ENCODE measurements at places on chromosomes 12 and 14. TPM values are rescaled to one million over a fixed set of nuclear protein-coding genes. Genes with fewer than 3 reads are reported as not detected.

DNA sequence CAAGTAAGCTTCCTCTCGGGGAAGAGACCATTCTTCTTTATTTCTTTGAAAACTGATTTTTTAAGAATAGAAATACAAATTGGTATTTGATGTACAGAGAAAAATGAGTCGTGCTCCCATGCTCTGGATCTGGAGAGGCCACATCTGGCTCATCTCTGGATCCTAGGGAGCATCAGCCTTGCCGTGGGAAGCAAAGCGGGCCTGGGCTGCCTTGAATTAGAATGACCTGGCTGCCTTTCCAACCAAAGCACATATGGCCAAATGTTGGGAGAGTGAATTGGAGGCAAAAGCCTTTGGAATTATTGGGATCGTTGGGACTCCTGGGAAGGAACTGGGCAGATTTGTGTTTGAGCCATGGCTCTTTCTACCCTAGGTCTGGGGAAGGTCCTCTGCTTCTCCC lies 80.0 kb downstream of the SLC25A47 start:
- DNase-seq, result no peak

GRCh38 chr14:58557242-58557641 lies 80.5 kb upstream of the DACT1 start:
- DNase-seq, result no peak

GRCh38 chr14:96380735-96381134 lies 11.2 kb upstream of the AK7 start:
- no peak for DNase-seq

DNA sequence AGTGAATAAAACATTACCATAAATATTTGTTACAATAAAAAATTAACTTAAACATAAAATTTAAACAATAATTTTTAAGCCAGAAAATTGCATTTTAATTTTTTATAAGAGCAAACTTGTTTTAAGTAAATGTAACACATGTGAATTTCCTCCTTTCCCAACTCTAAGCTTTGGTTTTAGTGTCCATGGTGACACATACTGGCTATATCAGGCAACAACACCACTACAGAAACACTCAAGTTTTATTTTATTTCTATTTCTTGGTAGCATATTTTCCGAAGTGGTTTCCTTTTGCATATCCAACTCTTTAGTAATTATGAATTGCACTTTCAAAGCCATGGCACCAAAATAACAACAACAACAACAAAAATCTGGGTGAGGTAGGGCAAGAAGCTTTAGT lies 2.2 kb downstream of the NELL2 start:
- no peak for DNase-seq

DNA sequence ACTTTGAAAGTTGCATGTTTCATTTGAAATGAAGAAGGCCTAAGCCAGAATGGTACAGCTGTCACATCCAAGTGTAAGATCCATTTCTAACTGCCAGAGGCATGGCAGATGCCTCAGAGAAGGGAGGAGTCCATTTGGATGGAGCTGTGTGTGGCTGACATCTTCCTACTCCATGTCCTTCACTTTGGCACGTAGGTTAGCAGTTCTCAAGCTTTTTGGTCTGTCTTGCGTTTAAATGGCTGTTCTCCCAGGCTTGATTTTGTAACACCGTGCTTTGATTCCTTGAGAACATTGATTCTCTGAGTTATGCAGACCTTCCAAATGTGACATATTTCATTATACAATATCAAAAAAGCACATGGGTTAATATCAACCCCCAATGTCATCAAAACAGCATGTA lies 23.4 kb downstream of the EML1 start:
- no peak for DNase-seq

DNA sequence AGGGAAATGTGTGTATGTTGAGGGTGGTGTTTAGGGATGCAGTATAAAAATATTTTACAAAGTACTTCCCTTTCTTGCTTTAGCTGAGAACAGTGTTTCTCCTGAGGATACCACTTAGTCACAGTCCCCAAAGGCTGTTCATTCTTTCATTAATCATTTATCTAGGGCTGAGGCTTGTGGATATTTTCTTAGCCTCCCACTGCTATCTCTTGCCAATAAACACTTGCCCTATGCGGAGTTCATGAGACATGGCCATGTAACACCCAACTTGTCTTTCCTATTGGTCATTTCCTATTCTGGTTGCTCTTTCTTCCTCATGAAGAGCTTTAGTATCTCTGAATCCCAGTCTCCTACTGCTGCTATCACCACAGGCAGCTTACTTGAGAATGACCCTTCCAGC lies 75.1 kb downstream of the ETNK1 start:
- DNase-seq, result no peak

- DNase-seq, result no peak
Measured at GRCh38 chr12:12645485-12645884, 33.8 kb downstream of the CREBL2 start.

- DNase-seq, result peak; percentile 46
Measured at GRCh38 chr12:131608740-131609690, 101.9 kb upstream of the SFSWAP start.

GRCh38 chr12:97177481-97177880 lies 270.4 kb downstream of the NEDD1 start:
- no peak for DNase-seq

DNA sequence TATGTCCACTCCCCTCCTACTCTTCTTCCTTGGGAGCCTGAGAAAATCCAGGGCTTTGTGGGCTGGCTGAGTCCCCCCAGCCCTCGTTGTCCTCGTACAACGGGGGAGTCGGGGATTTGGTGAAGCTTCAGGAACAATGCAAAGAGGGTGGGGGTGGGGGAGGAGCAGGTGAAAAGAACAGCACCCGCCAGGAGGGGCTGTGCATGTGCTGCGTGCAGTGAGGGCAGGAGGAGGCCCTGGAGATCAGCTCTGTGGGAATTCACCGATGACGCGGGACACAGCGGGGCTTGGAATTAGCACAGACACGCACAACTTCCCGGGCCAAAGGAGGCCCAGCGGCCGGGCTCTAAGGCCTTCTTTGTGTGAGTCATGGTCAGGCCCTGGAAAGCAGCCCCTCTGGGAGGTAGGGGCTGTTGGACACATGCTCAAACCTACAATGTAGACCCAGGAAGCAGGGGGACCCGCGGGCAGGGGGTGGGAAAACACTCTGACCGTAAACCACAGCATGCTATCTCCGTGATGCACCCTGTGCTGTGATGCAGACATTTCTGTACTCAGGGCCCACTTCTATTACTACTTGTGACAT lies 32.8 kb downstream of the RBM19 start:
- no peak for DNase-seq

DNA sequence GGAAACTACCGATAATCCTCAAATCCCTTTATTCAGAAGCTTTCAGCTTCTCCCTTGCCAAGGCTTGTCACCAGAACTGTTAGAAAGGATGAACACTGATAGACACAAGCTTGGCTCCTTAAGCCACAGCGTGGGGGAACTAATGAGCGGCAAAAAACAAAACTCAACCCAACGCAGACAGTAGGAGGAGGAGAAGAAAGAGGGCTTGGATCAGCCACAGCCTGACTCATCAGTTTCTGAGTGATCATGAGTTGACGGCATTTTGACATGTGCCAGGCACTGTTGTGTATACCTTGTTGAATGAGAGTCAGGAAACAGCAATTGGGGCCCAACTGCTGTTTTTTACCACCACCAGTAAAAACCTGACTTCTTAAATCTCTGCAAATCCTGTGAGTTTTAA lies 23.7 kb downstream of the PLXNC1 start:
- DNase-seq, result no peak

DNA sequence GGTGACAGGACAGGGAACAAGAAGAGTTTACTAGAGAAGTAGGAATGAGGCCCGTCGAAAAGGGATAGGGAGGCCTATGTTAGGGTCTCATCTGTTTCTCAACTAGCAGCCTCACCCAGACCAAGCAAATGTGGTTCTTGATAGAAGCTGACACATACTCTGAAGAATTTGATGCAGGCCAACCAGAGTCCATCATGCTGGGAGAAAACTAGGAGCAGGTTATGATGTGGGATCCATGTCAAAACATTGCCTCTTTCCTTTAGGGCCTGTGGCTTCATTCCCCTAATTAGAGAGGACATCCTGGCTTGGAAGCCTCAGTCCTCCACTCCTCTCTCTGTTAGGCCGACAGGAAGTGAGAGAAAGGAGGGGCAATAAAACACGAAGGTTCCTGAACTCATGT lies 122.8 kb downstream of the NTF3 start:
- no peak for DNase-seq

DNA sequence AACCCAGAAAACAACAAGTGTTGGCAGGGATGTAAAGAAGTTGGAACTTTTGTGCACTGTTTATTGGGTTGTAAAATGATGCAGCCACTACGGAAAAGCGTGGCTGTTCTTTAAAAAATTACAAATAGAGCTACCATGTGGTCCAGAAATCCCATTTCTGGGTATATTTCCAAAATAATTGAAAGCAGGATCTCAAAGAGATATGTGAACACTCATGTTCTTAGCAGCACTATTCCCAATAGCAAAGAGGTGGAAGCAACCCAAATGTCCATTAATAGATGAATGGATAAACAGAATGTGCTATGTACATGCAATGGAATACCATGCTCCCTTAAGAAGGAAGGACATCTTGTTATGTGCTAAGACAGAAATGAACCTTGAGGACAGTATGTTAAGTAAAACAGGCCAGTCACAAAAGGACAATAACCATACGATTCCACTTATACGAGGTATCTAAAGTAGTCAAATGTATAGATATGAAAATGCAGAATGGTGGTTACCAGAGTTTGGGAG lies 249.5 kb downstream of the PHLDA1 start:
- no peak for DNase-seq

GRCh38 chr12:109967383-109968031 lies 28.7 kb downstream of the GIT2 start:
- DNase-seq, result no peak

- DNase-seq, result no peak
Measured at GRCh38 chr14:99242238-99242637, 29.8 kb downstream of the BCL11B start.

- DNase-seq, result no peak
Measured at GRCh38 chr14:97633131-97633738, 836.1 kb downstream of the VRK1 start.

GRCh38 chr14:54669721-54670561 lies 103.0 kb downstream of the SAMD4A start:
- no peak for DNase-seq

DNA sequence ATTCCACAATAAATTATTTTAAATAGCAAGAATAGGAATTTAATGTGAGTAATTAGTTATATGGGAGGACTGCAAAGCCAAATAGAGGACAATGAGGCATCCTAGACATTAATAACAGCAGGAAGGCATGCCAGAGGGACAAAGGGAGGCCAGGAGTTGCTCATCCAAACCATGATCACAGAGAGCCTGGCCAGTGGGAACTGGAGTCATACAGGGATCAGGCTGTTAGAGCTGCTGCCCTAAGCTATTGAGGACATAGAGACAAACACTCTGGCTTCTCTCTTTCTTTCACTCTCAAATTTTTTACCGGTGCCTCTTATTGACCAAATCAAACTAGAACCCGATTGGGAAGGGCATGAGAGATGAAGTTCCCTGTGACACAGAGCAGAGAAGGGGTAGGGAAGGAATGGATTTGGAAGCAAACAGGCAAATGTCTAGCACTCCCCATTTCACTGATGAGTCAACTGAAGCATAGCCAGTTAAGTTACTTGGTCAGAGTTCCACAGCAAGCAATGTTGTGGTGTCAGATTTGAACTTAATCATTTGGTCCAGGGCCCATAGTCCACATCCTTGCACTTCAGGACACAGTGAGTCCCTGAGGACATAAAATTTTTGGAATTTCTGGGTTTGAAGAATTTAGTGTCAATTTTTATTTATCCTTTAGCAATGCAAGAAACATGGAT lies 17.9 kb upstream of the CFAP54 start:
- DNase-seq, result no peak

DNA sequence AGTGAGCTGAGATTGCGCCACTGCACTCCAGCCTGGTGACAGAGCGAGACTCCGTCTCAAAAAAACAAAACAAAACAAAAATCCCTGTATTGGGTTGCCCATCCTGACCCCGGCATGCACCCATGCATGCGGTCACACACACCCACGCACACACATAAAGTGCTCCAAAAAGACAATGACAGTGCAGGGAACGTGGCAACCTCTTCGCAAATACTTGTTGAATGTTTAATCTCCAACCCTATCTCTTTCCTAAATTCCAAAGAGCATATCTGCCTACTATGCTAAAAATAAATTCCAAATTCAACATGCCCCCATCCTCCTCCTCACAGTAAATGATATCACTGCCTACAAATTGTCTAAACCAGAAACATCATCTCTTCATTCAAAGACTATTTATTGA lies 13.5 kb downstream of the SLC7A7 start:
- no peak for DNase-seq

DNA sequence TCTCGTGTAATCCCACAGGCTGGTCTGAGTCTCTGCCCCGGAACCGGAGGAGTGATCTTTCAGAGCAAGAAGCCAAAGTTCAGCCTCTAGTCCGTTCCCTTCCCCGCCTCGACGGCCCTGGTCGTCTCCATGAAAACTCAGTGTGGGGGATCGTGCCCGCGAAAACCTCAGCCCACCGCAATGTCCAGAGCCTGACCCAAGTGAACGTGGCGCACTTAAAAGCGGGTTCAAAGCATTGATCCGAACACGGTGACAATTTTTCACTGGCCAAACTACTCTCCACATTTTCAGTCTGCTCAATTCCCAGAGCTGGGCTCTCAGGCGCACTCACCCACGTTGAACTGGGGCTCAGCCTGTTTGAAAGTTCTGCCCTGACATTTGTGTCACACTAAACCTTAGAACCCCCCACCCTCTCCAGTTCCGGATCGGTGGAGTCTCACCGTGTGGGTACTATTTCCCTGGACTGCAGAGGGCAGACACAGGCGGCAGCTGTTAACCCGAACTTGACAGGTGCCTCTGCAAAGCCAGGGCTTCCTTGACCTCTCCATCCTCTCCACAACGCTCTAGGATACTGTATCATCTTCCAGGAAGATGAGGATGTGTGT lies 886 bp upstream of the PRICKLE1 start:
- no peak for DNase-seq

- no peak for DNase-seq
Measured at GRCh38 chr12:93176165-93176564, 201.6 kb upstream of the NUDT4 start.

- DNase-seq, result no peak
Measured at GRCh38 chr12:120121766-120122293, 5.3 kb upstream of the RAB35 start.

GRCh38 chr14:36521598-36522345 lies 1.7 kb upstream of the NKX2-1 start:
- no peak for DNase-seq

ZFYVE26 gene
- 13.0 TPM for polyA plus RNA-seq

FAM181A gene
- not detected for polyA plus RNA-seq

BDKRB2 gene
- 0.21 TPM for polyA plus RNA-seq

RNASE13 gene
- polyA plus RNA-seq, result not detected

PRB3 gene
- 0.25 TPM for polyA plus RNA-seq

LTBP2 gene
- polyA plus RNA-seq, result 0.48 TPM

KERA gene
- not detected for polyA plus RNA-seq

LMNTD1 gene
- not detected for polyA plus RNA-seq

GPR65 gene
- polyA plus RNA-seq, result not detected

ATF7 gene
- 8.3 TPM for polyA plus RNA-seq

PTHLH gene
- 0.32 TPM for polyA plus RNA-seq
